ENCODE measurements at places on chromosomes 7 and 10.

- DNase-seq, result no peak
These were observed 298.6 kb upstream of the AKR1E2 start for GRCh38 chr10:4527281-4527970.

DNA sequence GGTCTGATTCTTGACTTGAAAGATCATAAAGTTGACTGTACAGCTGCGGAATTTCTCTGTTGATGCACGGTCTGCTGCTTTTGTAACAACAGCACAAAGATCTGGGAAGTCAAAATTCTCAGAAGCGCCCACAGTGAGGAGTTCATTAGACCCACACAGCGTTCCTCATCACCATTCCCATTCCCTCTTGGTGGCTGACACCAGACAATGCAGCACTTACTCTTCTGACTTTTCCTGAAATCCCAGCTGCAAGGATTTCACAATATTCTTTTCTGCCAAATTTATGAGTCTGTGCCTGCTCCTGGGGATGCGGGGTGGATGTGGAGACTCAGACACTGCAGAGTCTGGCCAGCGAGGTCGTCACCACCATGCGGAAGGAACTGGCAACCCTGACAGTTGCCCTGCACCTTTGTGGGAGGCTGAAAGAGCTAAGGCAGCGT is 233.9 kb downstream of the FANK1 start:
- no peak for DNase-seq

- no peak for DNase-seq
These were observed 24.9 kb downstream of the SFR1 start for GRCh38 chr10:104146882-104147281.

- no peak for DNase-seq
These were observed 328.1 kb downstream of the LHFPL3 start for GRCh38 chr7:104656467-104656866.

DNA sequence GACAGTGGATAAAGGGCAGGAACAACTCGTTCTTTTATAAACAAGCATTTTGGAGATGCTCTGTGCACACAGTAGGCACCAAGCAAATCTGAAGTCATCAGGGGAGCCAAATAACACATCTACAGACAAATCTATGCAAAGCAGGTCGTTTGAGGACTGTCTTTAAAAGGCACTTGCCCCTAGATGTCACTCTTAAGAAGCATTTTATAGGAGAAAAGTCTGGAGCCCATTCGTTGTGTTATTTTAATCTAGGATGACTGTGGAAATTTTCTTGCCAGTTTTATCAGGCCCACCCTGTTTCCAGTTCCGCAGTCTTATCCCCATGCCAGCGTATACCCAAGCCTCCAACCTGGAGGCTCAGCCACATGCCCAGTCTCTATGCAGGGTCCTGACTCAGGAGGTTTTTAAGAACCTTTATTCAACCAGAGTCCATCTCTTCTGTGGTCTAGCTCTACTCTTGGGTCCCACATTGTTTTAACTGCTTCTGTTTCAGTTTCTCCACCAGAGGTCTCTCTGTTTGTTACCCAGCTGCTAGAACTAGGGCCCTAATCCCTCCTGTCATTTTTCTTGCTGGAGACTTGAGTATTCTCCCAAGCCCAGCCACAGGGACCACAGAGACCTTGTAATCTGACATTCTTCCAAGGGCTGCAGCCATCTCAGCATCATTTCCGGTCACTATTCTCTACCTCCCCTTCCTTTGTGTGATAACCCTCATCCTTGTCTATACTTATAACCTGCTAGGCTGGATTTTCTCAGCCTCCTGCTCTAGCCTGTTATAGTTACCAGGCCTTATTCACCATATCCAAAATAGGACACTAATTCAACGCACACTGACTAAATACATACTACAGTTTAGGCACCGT is 26.7 kb downstream of the PIK3CG start:
- DNase-seq, result no peak

GRCh38 chr10:49429458-49429857 is 33.6 kb upstream of the DRGX start:
- no peak for DNase-seq

DNA sequence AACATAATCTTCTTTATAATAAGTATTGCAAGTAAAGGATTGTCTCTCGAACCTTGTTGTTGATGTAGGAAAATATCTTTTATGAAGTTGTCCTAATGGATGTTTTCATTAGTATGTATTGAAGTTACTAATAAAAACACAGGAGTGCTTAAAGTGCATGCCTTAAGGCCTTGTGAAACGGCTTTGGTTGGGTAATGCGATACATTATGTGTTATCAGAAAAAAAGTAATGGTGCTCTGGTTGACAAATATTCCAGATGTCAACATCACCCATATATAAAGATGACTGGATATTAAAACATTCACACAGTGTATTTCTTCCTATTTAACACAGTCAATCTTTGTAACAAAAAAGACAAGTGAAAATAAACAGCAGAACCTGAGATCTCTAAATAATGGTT is 310.7 kb downstream of the PRKG1 start:
- no peak for DNase-seq

GRCh38 chr10:104486803-104487202 is 133.2 kb downstream of the CFAP58 start:
- no peak for DNase-seq

DNA sequence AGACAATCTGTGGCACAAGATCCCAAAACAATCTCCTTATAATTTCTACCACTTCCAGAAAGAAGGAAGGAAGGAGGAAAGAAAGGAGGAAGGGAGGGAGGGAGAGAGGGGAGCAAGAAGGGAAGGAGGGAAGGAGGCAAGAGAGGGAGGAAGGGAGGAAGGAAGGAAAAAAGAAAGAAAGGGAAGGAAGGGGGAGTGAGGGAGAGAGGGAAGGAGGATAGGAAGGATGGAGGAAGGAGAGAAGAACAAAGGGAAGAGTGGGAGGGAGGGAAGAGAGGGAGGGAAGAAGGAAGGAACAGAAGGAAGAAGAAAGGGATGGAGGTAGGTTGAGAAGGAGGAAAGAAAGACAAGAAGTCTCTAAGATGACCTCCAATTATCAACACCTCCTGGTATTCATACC is 185.5 kb upstream of the NFE2L3 start:
- no peak for DNase-seq

GRCh38 chr7:45131891-45132290 is 20.4 kb upstream of the TBRG4 start:
- no peak for DNase-seq

GRCh38 chr10:100660945-100661344 is 84.4 kb upstream of the PAX2 start:
- DNase-seq, result no peak

- DNase-seq, result no peak
These were observed 18.8 kb downstream of the FOXI2 start for GRCh38 chr10:127755753-127756152.

- no peak for DNase-seq
These were observed 44.3 kb upstream of the PDCD4 start for GRCh38 chr10:110827410-110827809.

GRCh38 chr10:17454161-17455014 is at the start of gene ST8SIA6:
ST8SIA6 (minus strand) TSS chr10:17454595; CDS start chr10:17454255, 340 bp downstream.
- no peak for DNase-seq

- DNase-seq, result no peak
These were observed 166.9 kb downstream of the MYOF start for GRCh38 chr10:93315246-93315645.

DNA sequence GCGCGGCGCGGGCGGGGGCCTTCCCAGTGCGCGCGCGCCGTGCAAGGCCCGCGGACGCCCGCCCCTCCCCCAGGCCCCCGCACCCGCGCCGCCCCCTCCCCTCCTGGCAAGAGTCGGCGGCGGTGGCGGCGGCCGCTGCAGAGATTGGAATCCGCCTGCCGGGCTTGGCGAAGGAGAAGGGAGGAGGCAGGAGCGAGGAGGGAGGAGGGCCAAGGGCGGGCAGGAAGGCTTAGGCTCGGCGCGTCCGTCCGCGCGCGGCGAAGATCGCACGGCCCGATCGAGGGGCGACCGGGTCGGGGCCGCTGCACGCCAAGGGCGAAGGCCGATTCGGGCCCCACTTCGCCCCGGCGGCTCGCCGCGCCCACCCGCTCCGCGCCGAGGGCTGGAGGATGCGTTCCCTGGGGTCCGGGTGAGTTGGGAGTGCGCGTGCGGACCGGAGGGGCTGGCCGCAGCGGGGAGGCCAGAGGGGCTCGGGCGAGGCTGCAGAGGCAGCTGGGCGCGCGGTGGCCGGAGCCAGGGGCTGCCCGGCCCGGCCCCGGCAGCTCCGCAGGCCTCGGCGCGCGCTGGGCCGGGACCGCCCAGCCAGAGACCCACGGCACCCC is at the start of gene BMPR1A:
Gene BMPR1A, plus strand, starts transcription at position 109 of the 602 bp plus-strand sequence. CDS start 119,400 bp downstream, outside the sequence.
- no peak for DNase-seq

GRCh38 chr7:102823390-102824119 is 74.8 kb downstream of the FAM185A start:
- no peak for DNase-seq

- no peak for DNase-seq
These were observed 135.9 kb downstream of the ZNF92 start for GRCh38 chr7:65509368-65510186.

DNA sequence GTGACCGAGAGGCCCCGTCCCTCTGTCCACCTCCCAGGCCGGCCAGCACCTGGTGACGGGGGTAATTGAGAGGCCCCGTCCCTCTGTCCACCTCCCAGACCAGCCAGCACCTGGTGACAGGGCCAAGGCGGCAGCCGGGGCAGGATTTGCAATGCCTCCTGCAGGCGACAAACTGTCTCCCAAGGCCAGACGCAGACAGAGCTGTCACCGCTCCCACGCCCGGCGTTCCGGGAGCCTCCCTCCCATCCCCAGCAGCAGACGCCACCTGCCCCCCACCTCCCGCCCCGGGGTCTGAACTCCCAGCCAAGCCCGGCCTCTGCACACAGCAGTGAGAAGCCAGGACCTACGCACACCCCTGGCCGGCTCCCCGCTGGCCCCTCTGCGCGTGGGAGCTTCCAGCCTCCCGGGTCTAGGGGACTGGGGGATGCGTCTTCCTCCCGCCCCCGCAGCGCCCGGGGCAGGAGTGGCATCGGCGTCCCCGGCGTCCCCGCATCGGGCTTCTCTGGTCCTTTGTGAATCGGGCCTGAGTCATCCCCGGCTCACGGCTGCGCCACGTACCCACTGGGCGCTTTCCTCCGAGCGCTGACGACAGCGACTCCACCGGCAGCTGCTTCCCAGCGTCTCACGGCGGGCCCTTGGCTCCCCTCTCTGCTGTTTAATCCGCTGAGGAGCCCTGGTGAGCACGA is 95.1 kb upstream of the DIP2C start:
- DNase-seq, result peak; percentile 42

GRCh38 chr7:157143788-157144187 is 5.1 kb downstream of the UBE3C start:
- no peak for DNase-seq

DNA sequence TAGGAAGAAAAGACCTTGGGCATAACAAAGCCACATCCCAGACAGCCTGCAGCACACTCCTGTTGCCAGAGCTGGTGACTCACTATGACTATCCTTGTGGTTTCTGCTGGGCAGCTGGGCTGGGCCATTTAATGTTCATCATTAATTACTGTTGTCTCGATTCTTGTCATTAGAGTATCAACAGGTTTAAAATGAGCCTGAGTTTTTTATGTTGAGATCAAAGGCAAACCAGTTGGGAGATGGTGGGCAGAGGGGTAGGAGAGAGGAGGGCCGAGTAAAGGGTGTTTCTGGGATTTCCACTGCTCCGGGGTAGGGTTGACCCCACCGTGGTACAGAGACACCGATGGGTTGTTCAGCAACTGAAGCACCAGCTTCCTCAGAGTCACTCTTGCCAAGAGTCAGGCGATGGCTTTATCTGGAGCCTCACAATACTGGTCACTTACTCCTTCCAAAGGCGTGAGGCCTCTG is 128.7 kb upstream of the LYZL1 start:
- no peak for DNase-seq

DNA sequence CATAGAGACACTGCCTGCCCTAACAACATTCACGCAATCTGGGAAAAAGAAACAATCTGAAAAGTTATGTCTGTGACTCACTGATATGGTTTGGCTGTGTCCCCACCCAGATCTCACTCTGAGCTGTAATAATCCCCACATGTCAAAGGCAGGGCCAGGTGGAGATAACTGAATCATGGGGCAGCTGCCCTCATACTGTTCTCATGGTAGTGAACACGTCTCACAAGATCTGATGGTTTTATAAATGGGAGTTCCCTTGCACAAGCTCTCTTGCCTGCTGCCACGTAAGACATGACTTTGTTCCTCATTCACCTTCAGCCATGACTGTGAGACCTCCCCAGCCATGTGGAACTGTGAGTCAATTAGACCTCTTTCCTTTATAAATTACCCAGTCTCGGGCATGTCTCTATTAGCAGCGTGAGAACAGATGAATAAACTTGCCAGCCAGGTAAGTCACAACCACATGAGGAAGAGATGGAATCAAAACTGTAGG is 341.5 kb upstream of the AOAH start:
- DNase-seq, result peak; percentile 23

- DNase-seq, result no peak
These were observed 171.5 kb upstream of the NAMPT start for GRCh38 chr7:106456329-106456728.

DNA sequence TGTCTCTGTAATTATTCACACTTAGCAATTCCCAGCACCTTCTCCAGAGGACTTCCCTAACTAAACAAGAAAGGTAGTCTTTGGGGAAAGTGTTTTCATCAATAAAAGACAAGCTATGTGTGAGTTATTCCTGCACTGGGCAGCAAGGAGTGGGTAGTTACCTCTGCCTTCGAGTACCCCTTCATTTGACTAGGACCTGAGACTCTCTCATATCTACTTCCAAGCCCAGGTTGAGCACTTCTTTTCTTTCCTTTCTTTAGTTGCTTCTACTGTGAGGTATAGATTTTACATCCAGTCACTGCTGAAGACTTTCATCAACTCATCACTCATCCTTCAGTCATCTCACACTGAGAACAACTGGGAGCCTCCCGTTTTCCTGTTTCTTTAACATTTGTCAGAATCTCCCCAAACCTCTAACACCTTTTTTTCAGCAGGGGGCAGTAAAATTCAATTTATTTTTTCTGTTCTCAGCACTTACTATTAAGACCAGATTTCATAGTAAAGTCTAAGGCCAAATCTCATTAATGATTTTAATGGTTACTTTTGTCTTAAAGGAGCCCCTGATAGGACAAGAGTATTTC is 80.1 kb upstream of the PRSS1 start:
- DNase-seq, result no peak

DNA sequence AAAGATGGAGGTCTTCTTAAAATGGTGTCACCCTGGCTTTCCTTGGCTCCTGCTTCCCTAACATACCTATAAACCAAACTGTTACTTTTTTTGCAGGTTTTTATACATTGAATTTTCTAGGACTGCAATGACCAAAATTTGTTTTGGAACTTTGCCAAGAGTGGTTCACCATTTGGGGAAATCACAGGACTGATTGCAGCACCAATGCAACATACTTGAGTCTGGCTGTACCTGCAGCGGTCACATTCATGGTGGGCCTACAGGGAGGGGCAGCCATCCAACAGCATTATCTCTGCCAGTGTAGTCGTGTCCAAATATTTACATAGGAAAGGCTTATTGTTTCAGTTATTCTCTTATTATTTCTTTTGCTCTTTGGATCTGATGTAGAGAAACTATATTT is 69.0 kb downstream of the HACD1 start:
- DNase-seq, result no peak
